Activated CD4-positive, alpha-beta T cell treated with anti-CD3 and anti-CD28 coated beads for 1 hour (primary cell): ENCODE measurements at places on chromosomes 3 and 15.

- no peak for DNase-seq
These were observed 62.2 kb upstream of the AKAP13 start for GRCh38 chr15:85318048-85318731.

GRCh38 chr3:126952261-126952982, 30.5 kb upstream of the PLXNA1 start:
- DNase-seq = no peak

DNA sequence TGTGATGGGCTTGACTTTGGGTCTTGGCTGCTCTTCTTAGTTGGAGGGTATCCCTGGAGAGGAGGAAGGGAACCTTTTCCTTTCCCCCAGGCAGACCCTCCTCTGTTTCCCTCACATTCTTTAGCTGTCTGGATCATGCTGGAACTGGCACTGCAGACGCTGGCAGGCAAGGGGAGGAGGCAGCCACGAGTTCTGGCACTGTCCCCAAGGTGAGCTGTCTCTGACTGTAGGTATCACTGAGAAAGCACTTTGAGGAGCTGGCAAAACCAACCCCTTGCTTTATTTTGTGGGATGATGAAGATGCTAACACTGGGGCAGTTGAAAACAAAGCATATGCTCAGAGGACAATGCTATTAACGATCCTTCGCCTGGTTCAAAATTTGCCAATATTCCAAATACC, 175.0 kb downstream of the SOX2 start:
- no peak for DNase-seq

- no peak for DNase-seq
These were observed 2.9 kb upstream of the CTDSPL start for GRCh38 chr3:37858742-37859141.

- DNase-seq = no peak
These were observed 7.7 kb upstream of the C15orf39 start for GRCh38 chr15:75193976-75194375.
